CD4-positive, alpha-beta T cell treated with Interferon gamma for 1 hour (primary cell): ENCODE measurements at places on chromosomes 6 and 20.

GRCh38 chr6:169365567-169366257, 112.1 kb upstream of the THBS2 start:
- DNase-seq = no peak

DNA sequence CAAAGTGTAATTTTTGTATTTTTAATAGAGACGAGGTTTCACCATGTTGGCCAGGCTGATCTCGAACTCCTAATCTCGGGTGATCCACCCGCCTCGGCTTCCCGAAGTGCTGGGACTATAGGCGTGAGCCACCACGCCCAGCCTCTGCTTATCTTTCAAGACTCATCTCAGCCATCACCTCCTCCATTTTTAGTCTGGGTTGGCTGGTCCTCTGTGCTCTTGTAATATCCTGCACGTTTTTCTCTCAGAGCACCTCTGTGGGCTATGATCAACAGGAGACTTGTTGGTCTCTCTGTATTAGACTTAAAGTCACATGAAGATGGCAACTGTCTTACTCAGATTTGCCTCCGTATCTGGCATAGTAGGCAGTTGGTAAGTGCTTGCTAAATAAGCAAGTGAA, 7.6 kb downstream of the NOTCH4 start:
- no peak for DNase-seq

DNA sequence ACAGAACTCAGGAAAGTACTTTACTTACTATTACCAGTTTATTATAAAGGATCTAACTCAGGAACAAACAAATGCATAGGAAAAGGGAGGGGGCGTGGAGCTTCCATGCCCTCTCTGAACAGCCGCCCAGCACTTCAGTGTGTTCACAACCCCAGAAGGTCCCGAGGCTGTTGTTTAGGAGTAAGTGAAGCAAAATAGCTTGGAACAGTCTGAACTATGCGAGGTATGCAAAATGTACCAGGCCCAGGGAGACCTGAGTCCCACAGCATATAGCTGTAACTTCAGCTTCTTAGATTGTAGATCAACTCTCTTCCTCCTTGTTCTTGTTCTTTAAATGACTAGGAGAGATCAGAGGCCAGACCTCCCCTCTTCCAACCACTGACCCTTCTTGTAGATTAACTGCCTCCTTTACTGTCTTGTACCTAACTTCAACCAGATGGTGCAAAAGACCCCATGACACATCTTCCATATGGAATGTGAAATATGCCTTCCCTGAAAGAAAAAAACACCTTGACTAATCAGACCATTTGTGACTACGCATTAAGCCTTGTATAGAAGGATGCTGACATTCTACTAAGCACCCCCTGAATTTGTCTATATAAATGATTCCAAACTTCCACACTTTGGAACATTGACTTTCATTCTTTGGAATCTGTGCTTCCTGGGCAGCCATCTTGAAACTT, 98.8 kb upstream of the SNX9 start:
- DNase-seq = no peak

- no peak for DNase-seq
These were observed 180.0 kb downstream of the HS3ST5 start for GRCh38 chr6:114162691-114163347.

- no peak for DNase-seq
These were observed 129.0 kb downstream of the CEP57L1 start for GRCh38 chr6:109224107-109224875.

- DNase-seq = no peak
These were observed 24.8 kb upstream of the MYT1 start for GRCh38 chr20:64139199-64140060.

GRCh38 chr20:62580052-62580451, 62.3 kb upstream of the SLCO4A1 start:
- no peak for DNase-seq

GRCh38 chr6:146364816-146365594, 178.6 kb upstream of the RAB32 start:
- no peak for DNase-seq

DNA sequence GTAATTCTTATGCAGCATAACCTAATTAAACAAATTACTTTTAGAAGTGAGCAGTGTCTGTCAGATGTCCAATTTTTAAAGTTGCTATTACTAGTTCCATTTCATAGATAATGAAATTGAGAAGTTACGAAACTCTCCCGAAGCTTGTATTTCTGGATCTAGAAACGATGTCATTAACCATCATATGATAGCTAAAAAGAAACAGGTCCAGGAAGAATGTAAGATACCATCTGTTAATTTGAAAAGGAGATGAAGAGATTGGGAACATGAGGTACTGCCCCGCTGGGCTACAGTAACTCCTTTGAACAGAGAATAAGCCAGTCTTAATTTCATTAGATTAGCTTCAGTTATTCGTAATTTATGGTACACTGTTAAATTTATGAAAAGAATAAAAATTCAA, 47.5 kb upstream of the TMX4 start:
- no peak for DNase-seq

- DNase-seq = peak; percentile 69
These were observed 16.8 kb upstream of the AKIRIN2 start for GRCh38 chr6:87718662-87719433.

GRCh38 chr6:4712291-4712690, 63.9 kb upstream of the CDYL start:
- no peak for DNase-seq

DNA sequence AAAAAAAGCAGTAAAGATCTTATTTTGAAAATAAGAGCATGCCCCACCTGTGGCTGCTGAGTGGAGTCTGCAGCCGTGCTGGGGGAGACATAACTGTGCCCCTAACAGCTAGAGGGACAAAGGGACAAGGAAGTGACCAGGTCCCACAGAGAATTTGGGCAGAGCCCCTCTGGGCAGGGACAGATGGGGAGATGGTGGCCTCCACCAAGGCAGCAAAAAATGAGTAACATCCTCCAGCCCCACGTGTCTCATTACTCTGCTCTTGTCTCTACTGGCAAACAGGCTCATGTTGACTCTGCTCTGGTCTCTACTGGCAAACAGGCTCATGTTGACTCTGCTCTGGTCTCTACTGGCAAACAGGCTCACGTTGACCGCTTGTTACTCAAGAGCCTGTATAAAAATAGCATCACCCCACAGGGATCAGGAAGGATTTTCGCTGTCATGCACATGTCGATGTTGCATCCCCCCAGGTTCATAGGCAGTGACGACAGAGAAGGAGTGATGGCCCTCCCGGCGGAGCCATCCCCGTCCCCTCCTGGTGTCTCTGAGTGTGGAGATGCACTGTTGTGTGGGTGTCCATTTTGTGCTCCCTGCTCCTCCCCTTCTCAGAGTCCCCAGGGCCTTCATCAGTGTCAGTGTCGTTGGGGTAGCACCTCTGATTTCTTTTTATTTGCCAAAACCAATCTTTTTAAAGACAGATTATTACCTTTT, 17.3 kb upstream of the PCMTD2 start:
- no peak for DNase-seq

DNA sequence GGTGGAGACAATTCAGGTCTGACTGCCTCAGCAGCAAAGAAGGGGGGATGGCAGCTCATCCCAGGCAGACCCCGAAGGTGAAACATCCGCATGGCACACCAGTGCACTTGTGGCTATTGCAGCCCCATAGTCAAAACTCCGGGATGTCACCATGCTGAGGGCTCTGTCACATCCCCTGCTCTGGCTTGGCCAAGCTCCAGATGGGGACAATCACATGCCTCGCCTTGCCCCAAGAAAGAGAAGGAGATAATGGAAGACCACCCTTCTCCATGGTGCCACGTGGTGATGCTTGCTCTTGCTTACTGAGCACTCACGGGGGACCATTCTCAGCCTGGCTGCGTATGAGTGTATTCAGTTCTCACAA, 60.2 kb downstream of the RBM38 start:
- DNase-seq = no peak

DNA sequence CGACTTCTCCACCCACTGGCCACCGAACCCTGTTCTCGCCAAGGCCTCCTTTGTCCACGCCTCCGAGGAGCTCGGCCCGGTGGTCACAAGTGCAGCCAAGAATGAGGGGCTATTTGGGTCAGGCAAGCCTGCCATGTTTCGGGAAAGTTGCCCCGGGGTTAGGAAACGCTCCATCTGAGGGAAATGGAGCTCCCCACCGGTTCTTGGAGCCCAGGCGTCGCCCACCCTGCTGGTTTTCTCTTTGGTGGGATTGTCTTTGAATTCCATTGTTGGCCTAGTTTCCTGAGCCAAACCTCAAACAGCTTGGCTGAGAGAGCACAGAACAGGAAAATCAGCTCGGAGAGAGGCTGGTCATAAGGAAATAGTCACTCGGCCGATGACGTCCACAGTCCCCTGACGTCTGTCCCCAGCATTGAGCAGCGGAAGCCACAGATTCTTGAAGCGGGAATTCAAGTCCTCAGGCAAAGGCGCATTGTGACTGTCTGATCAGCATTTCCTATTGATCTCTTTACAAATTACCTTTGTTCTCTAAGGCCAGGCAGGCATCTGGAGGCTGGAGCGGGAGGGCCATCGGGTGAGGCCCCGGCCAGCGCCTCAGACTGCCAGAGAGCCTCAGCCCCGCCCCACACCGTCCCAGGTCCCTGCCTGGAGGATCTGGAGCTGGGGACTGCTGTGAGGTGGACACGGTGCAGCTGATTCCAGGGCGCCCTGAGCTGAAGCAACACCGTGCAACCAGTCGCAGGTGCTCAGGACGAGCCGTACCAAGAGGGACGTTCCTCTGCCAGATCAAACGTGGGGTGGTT, 138.6 kb downstream of the DLL1 start:
- no peak for DNase-seq

DNA sequence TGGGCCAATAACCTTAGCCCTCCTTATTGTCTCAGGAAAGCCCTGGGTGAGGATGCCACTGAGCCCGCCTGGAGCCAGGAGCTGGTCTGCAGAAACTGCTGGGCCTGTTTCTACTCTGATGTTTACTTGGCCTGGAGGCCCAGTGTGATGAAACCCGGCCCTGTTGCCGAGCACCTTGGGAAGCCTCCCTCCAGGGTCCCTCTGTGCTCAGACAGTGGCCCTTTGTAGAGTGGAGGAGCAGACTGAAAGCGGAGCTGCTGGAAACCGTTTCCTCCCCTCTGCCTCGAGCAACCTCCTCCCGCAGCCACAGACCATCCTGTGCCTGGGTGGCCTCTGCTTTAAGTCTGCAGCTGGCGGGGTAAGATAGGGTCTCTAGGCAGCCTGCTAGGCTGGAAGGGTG, 84.1 kb upstream of the EPB41L1 start:
- no peak for DNase-seq

GRCh38 chr6:20827798-20828197, 293.5 kb downstream of the CDKAL1 start:
- no peak for DNase-seq

DNA sequence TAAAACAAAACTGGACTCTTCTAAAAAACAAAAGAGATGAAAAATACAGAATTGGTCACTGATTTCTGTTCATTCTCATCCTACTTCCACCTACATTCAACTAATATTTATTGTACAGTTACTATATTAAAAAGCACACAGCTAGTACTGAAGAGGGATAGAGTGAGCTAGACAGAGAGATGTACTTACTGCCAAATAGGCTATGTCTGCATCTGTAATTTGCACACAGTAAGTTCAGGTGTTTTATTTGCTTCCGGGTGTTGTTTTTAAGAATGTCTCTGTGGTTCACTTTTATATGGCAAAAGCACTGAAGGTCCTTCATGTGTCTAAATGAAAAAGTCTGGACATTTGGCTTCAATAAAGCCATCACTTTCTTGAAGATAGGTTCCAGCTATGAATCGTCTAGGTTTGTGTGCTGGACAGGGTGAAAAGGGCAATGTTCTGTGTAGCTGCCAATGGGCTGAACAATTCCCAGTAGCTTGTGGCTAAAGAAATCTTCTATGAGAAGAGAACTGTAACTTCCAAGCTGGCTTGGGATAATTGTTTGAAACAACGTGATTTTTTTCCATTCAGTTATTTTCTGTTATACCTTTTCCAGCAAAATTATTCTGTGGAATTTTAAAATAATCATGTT, 47.3 kb downstream of the EPB41L2 start:
- DNase-seq = no peak

DNA sequence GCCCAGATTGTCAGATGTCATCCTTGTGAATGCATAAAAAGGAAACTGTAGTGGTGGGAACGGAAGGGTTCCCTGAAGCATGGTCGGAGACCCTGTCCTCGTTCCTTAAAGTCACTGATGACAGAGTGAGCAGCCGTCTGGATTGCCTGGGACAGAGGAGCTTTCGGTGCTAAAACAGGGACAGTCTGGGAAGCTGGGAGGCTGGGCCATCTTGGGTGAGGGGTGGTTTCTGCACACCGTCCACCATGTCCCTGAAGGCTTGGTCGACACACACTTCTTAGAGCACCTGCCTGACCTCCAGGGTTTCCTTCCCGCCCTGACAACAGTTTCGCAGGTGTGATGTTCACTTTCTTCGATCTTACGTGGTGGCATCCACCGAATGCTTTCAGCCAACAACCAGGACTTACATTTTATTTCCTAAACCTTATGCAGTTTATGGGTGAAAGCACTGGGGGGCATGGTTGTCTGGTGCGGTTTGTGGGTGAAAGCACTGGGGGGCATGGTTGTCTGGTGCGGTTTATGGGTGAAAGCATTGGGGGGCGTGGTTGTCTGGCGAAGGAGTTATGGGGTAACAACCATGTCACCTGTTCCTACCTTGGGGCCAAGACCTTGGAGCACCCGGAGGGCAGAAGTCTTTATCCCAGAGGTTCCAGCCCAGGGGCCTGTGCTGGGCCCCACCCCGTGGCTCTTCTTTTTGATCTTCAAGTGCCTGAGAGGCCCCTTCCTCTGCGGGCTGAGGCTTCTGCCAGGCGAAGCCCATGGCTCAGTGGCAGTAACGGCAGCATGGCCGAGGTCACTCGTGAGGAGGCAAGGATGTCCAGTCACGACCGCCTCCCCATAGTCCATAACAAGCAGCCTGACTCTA, 81.7 kb upstream of the FRMD1 start:
- no peak for DNase-seq

DNA sequence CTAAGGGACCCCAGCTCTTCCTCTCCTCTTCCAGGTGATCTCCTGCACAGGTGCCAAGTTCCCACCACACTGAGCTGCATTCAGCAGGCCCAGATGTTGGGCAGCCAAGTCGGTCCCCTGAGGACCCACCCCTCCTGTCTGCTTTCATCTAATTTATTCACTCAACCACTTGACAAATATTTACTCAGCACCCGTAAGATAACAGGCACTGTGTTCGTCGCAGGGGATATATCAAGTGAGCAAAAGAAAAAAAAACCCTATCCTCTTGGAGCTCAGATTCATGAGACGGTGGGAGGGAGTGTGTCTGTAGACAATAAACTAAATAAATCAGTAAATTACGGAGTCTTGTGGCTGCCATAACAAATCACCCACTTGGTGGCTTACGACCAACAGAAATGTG, 143.6 kb downstream of the MRPL14 start:
- no peak for DNase-seq

DNA sequence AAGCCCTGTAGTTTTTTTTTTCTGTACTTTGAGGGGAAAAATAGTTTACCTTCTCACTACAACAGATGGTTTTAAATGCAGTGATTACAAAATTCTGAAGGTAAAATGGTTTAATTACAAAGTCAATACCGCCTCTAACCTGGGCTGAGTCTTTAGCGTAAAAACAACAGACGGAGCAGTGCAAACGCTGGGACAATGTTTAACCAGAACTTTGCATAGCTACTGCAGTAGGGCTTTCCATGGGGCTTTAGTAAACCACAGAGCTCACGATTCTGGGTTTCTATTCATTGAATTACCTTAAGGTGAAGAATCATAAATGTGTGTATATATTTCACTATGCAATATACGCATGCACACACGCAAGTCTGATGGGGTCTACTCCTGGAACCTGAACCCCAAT, 77.9 kb downstream of the RFX6 start:
- DNase-seq = no peak
